Naive B cell (primary cell): ENCODE measurements at places on chromosomes 3 and 15.

- no peak for DNase-seq
These were observed 5.5 kb downstream of the TATDN2 start for GRCh38 chr3:10253731-10254130.

GRCh38 chr3:156963096-156963495 is 136.9 kb downstream of the LEKR1 start:
- no peak for DNase-seq

DNA sequence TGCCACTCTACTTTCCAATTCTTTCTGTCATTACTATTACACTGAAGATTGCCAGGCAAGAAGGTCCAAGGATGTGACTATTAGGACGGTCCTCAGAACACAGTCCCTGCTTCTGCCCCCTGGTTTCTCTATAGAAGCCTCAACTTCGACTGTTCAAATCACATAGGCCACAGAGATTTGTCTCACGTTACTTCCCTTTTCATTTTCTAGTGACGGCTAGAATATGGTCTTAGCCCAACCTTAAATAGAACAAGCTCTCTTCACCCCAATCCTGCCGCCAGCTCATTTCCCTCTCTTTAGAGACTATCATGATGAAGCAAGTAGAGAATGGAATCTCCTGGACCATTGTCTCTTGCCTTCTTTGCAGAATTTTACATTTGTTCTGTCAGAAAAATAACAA is 84.9 kb downstream of the TIGIT start:
- no peak for DNase-seq

GRCh38 chr3:147400111-147400510 is 6.2 kb downstream of the ZIC4 start:
- DNase-seq = no peak

GRCh38 chr3:155231792-155232191 is 61.7 kb downstream of the STRIT1 start:
- DNase-seq = no peak

- DNase-seq = no peak
These were observed 39.0 kb downstream of the NSUN3 start for GRCh38 chr3:94101860-94102259.

DNA sequence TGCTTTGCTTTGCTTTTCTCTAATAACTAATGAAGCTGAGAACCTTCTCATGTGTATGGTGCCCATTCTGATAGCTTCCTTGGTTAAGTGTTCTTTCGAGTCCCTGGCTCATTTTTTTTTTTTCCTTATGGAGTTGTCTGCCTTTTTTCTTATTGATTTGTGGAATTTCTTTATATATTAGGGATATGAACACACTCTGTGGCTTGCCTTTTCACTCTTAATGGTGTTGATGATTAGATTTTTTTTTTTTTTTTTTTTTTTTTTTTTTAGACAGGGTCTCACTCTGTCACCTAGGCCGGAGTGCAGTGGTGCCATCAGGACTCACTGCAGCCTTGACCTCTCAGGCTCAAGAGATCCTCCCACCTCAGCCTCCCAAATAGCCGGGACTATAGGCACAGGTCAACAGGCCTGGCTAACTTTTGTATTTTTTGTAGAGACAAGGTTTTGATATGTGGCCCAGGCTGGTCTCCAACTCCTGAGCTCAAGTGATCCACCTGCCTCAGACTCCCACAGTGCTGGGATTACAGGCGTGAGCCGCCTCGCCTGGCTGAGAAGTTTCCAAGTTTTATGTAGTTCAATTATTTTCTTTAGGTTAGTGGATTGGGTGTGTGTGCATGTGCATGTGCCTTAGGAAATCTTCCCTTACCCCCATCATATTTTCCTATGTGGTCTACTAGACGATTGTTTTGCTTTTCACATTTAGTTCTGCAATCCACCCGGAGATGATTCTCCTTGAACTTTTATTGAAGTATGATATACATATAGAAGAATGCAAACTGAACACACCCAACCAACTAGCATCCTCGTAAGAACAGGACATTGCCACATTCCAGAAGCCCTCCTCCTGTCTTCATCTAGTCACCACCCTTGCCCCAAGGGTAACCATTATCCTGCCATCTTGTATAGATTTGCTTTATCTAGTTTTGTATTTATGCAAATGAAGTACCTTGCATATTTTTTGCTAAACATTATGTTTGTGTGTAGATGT is 1.7 kb upstream of the SNRPA1 start:
- no peak for DNase-seq

GRCh38 chr3:124281453-124282316 is 289.8 kb upstream of the ROPN1 start:
- DNase-seq = no peak

DNA sequence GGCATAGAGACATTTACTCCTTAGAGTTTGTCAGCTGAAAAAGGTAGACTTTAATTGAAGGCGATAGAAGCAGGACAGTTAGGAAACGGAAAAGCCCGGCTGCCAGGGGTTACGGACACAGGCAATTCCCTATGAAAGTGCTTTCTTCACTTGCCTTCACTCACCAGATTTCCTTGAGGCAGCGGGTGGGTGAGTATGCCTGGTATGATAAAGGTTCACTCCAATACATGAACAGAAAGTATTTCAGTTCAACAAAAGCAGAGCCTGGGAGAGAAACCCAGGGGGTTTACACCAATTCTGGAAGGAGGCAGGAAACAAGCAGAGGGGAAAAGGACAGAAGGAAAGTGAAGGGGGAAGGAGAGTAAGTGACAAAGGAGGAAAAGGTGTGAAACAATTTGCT is 53.9 kb downstream of the QTRT2 start:
- DNase-seq = no peak

DNA sequence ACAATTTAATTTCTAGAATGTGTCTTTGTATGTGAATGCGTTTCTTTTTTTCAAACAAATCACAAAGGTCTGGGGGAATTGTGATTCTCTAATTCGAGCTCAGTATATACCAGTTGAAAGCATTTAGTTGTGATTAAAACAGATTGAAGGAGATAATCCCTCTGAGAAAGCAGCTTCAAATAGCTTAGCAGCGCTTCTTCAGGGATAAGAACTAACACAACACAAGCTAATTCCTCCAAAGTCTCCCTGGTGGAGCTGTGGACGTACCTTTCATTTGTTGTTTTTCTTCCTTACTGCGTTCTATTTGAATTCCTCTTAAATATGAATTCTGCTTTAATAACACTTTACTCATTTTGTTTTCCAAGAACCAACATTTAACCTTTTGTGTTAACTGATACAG is 286.7 kb downstream of the ROBO2 start:
- DNase-seq = no peak

GRCh38 chr3:112293368-112294321 is at the start of gene SLC9C1:
Gene SLC9C1, minus strand, starts transcription at chr3:112294216. Its CDS starts 7,425 bp downstream, at chr3:112286791.
- peak; percentile 51 for DNase-seq

DNA sequence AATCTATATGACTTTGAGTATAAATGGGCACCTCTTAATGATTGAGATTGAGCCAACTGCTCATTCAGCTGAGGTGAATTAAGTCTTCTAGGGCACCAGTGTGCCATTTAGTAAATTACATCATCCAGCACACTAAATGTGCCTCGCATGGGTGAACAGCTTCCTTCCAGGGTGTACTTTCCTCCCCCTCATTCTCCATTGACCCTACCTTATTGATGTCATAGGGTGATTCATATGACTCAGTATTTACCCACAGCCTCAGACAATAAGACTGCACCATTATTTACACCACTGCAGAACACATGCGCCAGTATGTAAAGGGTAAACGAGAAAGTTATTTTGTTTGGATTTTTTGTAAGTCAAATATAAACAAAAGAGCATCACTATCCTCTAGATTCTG is 185.2 kb upstream of the ARL6 start:
- DNase-seq = no peak

- no peak for DNase-seq
These were observed 5.8 kb downstream of the TASOR start for GRCh38 chr3:56677286-56677685.

- DNase-seq = no peak
These were observed 45.3 kb downstream of the ZPLD1 start for GRCh38 chr3:102480139-102480538.
